ENCODE measurements at places on chromosomes 6 and 20. TPM values are rescaled to one million over a fixed set of nuclear protein-coding genes. Genes with fewer than 3 reads are reported as not detected.

The TNFAIP3 gene
- total RNA-seq: 13.4 TPM

The ZKSCAN3 gene
- total RNA-seq: 9.7 TPM

The DACT2 gene
- total RNA-seq: not detected

The FOXF2 gene
- not detected for total RNA-seq

The MEI4 gene
- total RNA-seq: not detected

The CCN2 gene
- 773 TPM for total RNA-seq

The ARHGAP40 gene
- total RNA-seq: not detected

The TSPO2 gene
- total RNA-seq: not detected

The C6orf58 gene
- not detected for total RNA-seq

The PIM1 gene
- total RNA-seq: 1.3 TPM
